Mesothelial cell of epicardium (in vitro differentiated cells): ENCODE measurements at places on chromosomes 2 and 18.

DNA sequence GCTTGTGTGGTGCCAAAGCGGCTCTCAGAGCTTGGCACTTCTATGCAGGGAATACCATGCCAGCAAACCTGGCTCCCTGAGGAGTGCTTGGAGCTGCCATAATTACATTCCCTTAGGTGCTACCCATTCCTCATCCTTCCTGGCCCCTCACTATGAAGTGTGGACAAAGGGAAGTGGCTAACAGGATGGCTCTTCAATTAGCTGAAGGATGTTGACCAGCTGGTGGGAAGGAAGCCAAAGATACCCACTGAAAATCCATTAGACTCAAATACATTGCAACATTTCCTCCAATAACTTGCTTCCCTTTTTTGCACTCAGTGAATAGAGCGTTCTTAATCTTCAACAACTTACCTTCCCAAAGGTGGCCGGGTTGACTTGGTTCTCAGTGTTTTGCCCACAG, 8.5 kb downstream of the RFX8 start:
- peaks cover 12% of the 10 kb centered on the region for H3K4me1 ChIP-seq
- no peak overlapping the region for H3K4me3 ChIP-seq
- H3K36me3 ChIP-seq = no peaks in the 10 kb centered on the region
- no peak overlapping the region for H3K27ac ChIP-seq
- no peak for DNase-seq

- H3K27me3 ChIP-seq = peaks cover 64% of the 10 kb centered on the region
- no peaks in the 10 kb centered on the region for H3K36me3 ChIP-seq
- DNase-seq = no peak
- peak within 1 kb of the TSS; percentile 73 for H3K4me3 ChIP-seq
- no peak within 1 kb of the TSS for H3K27ac ChIP-seq
These were observed at the start of gene SH3RF3 for GRCh38 chr2:109128616-109129355. TSS of gene SH3RF3 (plus strand) at chr2:109129205.

DNA sequence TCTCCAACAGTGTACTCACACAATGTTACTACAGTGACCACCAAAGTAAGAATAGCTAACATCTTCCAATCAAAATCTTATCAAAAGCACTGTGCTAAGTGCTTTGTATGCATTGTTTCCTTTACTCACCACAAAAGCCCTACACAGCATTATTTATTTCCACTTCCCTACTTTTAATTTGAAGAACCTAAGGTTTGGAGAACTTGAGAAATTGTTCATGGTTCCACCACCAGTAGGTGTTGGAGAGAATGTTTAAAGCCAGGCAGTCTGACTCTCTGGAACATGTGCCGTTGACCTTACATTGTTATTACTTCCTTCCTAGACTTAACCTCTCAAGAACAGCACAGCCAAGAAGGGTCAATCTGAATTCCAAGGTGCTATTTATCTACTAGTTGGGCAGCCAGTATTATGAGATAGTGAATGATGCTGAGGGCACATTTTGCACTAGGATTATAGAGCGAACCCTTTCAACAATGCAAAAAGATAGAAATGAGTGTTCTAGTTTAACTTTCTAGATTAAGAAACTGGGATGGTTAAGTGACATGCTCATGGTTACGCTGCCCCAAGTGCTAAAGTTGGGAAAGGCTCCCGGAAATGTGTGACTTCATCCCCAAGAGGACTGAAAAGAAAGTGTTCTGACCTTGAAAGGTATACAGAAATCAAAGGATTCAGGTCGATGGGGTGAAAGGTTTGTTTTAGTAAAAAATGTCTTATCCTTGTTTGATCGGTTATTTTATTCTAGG, 55.2 kb upstream of the FAM136A start:
- no peaks in the 10 kb centered on the region for H3K4me1 ChIP-seq
- peaks cover 7% of the 10 kb centered on the region for H3K27me3 ChIP-seq
- H3K36me3 ChIP-seq = no peaks in the 10 kb centered on the region
- DNase-seq = no peak
- H3K27ac ChIP-seq = no peak overlapping the region
- H3K4me3 ChIP-seq = no peak overlapping the region

GRCh38 chr2:11102466-11102865, 52.8 kb upstream of the SLC66A3 start:
- no peaks in the 10 kb centered on the region for H3K4me1 ChIP-seq
- H3K4me3 ChIP-seq = no peak overlapping the region
- H3K27me3 ChIP-seq = peaks cover 10% of the 10 kb centered on the region
- no peaks in the 10 kb centered on the region for H3K36me3 ChIP-seq

DNA sequence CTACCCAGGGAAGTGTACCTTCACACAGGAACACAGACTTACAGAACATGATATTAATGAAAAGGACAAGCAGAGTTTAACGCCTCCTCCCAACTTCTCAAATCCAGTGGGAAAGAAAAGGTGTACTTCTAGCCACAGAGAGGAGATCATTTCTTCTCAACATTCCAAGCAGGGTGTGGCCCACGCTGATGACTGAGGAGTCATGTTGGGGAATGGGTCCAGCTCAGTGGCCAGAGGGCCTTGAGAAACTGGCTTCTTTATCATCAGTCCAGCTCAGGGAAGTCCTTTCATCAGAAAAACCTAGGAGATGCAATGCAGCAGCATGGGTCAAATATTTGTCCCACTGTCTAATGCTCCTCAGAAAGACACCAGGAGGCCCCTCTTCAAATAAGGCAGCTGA, 63.0 kb downstream of the RBM43 start:
- H3K4me1 ChIP-seq = peaks cover 11% of the 10 kb centered on the region
- no peak overlapping the region for H3K4me3 ChIP-seq

- H3K4me3 ChIP-seq = peak overlapping the region; percentile 64
- H3K36me3 ChIP-seq = peaks cover 17% of the 10 kb centered on the region
- no peaks in the 10 kb centered on the region for H3K27me3 ChIP-seq
- peaks cover 18% of the 10 kb centered on the region for H3K4me1 ChIP-seq
These were observed 14.1 kb downstream of the KLF11 start for GRCh38 chr2:10057231-10058107.

DNA sequence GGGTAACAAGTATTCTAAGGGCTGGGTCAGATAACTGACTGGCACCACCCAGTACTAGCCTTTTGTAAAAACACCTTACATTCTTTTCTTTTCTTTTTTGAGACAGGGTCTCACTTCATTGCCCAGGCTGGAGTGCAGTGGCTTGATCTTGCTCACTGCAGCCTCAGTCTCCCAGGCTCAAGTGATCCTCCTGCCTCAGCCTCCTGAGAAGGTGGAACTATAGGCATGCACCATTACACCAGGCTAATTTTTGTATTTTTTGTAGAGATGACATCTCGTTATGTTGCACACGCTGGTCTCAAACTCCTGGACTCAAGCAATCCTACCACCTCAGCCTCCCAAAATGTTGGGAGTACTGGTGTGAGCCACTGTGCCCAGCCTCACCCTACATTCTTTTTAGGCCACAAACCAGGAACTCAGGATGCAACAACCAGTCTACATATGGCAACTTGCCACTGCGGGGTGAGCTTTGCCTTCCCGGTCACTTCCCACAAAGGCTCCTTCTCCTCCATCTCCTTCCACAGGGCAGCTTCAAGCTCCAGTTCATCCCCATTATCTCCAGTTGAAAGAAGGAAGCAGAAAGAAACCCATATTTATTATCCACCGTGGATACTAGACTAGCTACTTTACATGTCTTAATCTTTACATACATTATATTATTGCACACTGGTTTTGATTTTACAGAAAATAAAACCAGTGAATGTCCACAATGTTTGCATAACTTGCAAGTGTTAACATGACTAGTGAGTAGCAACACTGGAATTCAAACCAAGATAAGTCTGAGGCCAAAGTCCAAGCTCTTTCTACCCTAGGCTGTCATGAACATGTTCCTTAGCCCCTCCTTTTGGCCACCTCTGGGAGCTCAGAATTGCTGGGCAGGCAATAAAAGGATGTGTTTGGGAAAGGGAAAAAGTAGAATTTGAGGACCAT, 23.7 kb upstream of the AP1S3 start:
- no peaks in the 10 kb centered on the region for H3K27me3 ChIP-seq
- peaks cover 5% of the 10 kb centered on the region for H3K4me1 ChIP-seq
- H3K4me3 ChIP-seq = no peak overlapping the region
- no peak overlapping the region for H3K27ac ChIP-seq
- no peak for DNase-seq
